ENCODE measurements at places on chromosomes 11 and 22.
A peak's percentile ranks its signal among the peaks of the same experiment; 100 is the strongest.

GRCh38 chr11:107221748-107222285, 203.5 kb upstream of the GUCY1A2 start:
- DNase-seq: no peak

GRCh38 chr11:77371646-77372045, 70.2 kb upstream of the GDPD4 start:
- no peak for DNase-seq

- no peak for DNase-seq
Measured at GRCh38 chr11:108933630-108934029, 268.8 kb downstream of the DDX10 start.

DNA sequence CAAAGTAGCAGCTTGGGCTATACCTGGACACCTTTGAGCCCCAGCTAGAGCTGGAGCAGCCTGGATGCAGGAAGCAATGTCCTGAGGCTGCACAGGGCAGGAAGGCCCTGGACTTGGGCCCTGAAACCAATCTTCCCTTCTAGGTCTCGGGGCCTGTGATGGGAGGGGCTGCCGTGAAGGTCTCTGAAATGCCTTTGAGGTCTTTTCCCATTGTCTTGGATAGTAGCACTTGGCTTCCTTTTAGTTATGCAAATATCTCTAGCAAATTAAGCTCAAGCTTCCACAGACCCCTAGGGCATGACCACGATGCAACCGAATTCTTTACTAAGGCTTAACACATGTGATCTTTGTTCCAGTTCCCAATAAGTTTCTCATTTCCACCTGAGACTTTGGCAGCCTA, 40.0 kb downstream of the LINC01488 start:
- no peak for DNase-seq

- no peak for DNase-seq
Measured at GRCh38 chr11:100525635-100526034, 161.5 kb upstream of the ARHGAP42 start.

DNA sequence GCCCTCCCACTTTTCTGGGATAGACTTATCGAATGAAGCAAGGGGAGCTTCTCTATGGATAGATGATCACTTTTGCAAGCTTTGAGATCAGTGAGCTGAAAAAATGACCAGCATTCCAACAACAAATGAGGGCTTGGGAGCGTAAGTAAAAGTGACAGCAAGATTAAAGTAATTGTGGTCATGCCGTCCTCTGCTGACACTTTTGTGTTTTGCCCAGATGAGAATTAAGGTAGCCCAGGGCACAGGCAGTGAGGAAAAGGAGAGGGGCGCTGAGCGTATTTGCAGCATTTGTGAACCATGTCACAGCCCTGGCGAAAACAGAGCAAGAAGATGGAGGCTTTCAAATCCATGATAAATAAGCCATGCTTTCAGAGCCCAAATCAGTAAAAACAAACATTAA, 24.6 kb upstream of the TMA7B start:
- DNase-seq: peak; percentile 31

- DNase-seq: no peak
Measured at GRCh38 chr11:19828382-19829108, 115.9 kb downstream of the NAV2 start.

DNA sequence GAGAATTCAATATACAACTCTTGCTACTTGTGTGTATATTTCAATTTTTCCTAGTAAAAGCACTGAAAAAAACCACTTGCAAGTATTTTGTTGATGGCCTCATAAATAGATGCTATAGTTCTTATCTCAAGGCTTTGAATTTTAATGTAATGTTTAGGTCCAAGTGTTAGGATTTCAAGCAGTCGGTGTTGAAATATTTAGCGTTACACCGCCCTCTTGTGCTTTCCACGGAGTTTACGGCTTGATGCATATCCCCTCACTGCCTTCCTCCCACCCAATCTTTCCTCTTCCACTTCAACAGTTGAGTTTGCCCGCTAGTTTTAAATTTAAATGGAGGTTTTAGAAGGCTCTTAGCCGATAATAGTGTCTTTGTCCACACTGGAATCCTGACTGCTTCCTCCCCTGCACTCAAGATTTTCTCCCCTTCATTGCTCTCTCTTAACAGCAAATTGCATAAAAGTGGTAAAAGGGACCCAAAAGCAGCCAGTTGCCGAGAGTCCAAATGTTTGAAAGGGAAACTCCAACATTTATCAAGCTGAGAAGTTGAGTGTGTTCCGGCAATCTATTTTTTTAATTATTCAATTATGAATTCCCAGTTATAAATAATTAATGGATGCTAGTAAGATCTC, 25.9 kb upstream of the HTATIP2 start:
- no peak for DNase-seq

DNA sequence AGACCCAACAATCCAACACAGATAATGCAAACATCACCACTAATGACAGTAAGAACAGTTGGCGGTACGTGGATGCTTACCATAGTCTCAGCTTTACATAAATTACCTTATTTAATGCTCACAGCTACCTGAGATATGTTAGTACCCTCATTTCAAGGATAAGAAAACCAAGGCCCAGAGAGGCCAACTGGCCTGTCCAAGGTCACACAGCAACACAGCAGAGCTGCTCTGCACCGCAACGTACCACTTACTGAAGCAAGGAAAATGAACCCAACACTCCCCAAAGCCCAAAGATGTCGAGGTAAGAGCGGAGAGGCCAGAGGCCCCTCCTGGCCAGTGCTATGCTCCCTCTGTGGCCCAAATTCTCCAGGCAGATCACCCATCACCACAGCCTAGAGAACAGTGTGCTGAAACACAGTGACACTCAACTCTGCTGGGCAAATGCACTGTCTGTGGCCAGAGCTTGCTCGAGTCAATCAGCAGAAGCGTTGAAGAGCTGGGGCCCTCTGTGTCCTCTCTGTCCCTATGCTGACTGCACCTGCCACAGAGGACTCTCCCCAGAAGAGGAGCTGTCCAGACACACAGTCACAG, 14.0 kb downstream of the SHANK2 start:
- no peak for DNase-seq

GRCh38 chr22:27905653-27906052, 13.4 kb downstream of the PITPNB start:
- no peak for DNase-seq

DNA sequence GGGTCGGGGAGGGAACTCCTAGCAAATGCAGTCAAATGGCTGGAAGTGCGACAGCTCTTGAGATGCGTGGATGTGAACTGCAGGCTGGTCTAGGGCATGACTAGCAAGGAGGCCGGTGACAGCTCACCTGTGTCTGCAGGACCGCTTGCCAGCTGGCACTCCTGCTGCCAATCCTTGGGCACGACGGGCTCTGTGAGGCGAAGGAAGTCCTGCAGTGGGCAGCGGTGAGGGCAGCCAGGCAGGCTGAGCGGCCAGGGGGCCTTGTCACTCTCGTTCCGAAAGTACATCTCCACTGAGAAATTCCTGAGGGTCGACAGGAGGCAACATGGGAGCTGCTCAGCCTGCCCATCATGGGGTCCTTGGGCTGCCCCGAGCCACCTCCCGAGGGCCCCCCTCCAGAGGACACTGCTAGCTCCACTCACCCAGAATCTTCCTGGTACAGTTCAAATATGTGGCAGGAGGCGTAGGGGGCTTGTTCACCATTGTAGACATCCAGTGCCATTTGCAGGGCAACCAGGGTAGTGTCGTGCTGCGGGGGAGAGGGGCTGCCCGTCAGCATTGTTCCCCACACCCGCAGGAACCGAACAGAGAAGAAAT, 5.9 kb downstream of the ACP2 start:
- no peak for DNase-seq

DNA sequence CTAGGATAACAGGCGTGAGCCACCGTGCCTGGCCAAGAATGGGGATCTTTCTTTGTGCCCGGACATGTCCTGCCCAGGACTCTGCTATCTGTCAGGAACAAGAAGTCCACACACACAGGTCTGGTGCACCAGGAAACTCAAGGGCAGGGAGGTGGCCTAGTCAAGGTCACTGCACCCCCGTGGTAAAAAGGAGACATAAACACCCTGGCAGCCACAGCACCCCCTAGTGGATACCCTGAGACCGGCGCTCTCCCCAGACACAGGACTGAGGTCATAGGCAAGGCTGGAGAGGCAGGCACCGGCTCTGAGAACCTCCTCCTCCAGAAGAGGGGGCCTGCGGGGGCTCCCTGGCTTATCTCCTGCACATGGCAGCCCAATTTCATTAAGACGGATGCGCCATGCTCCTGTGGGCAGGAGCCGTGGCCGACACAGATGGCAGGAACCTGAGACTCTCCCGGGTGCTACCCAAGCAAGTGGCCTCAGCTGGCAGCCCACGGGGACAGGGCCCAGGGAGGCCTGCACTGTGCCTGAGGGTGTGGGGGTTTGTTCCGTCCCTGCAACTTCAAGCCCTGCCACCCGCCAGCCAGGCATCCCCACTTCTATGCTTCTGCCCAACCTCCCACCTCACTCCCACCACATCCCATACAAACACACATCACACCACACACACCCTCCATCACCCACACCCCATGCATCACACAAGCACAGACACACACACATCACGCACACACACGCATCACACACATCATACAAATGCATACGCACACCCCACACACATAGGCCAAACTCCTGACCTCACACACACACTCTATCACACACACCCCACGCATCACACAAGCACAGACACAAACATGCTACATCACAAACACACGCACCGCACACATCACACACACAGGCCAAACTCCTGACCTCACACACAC, 19.6 kb downstream of the MACROD1 start:
- DNase-seq: peak; percentile 81

DNA sequence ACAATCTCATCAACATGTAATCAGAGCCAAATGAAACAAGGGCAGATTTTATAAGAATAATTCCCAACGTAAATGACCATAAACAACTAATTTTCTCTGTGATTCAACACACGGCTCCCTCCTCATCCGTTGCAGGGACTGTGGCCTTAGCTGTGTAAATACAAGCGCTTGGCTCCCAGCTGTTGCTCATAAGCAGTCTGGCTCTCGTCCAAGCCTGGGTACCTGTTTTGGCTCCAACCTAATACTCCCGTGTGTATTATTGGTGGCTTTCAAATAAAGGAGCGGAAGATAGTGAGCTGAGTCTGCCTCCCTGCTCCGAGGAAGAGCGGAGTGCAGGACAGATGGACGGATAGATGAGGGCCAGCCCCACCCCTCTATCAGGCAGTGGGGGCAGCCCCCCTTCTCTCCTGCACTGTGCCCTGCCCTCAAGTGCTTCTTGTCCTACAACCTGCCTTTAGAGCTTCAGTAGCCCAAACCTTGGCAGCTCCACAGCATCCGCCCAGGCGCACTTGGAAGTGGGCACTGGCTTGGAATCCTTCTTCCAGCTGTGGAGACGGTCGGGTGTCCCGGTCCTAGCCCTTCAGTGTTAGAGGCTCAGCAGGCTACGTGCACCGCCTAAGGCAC, 670.9 kb downstream of the BRD1 start:
- DNase-seq: no peak

DNA sequence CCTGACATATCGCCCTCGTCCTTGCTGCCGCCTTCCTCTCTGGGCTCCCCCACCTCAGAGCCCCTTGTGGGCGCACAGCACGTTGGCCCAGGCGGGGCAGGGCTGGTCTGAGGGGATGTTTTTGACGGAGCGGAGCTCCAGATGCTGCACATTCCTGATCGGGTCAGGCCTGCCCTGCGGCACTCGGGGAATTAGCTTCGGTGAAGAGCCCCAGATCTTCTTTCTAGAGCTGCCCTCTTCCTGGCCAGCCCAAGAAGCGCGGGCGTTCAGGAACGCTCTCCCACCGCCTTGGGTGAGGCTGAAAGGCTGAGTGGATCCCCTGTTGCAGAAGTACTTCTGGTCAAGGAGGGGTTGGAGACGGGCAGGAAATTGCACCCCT, 12.1 kb downstream of the YPEL4 start:
- DNase-seq: no peak

DNA sequence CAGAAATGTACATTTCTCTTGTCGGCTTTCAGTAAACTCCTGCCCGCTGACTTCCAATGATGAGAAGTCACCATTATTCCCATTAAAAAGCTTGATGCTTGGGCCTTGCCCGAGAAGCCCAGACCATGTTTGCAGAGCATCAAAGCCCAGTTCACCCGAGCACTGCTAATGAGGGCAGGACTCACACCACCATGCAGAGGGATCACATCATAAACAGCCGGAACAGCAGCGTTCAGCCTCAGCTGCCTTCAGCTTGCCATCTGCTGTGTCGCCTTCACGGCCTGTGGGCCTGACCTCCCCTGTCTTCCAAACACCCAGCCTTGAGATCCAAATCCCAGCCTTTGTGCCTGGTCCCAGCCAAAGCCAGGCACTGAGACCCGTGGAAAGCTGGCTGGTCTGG, 105.4 kb upstream of the CSNK2A3 start:
- no peak for DNase-seq

DNA sequence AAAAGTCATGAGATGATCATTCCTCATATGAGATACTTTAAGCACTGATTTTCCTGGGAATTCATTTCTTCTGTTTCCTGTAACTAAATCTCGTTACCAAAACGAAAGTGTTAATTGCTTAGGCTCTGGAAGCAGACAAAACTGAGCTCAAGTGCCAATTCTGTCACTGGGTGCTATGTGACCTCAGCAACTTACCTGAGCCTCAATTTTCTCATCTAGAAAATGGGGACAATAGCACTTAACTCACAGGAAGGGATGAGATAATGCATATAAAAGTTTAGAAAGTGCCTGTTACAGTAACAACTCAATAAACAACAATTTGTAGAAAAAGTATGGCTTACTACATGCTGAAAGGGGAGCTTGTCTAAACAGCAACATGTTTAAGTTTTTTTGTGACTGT, 170.2 kb upstream of the MTMR2 start:
- no peak for DNase-seq

GRCh38 chr11:102393272-102393730, 46.3 kb downstream of the BIRC2 start:
- DNase-seq: no peak

GRCh38 chr11:100805506-100806199, 118.6 kb downstream of the ARHGAP42 start:
- no peak for DNase-seq

- no peak for DNase-seq
Measured at GRCh38 chr11:71267807-71268421, 15.5 kb upstream of the SHANK2 start.

DNA sequence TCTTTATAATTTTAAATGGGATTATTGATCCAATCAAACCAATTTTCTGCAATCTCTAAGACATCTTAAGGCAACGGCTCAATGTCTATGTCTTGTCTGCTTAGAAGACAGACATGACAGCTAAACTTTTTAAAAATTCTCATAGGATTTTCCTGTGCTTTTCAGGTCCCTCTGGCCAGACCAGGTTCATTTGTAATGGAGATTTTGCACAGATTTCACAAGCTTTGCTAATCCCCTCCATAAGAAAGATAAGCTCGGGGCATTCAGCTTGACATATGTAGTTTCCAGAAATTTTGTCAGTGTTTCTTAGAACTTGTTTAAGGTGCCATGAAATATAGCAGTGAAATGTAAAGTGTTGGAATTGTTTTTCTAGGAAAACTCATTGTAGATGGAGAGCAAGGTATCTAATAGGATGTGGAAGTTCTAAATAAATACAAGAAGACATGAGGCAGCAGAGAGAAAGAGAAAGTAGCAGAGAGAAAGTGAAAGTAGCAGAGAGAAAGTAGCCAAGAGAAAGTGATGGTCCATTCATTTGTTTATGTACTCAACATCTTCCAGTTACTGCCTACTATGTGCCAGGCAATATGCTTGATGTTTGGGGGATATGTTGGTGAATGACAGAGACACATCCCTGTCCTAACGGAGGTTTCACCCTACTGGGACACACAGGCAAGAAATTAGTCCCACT, 219.1 kb upstream of the ARHGAP42 start:
- no peak for DNase-seq

GRCh38 chr11:80970037-80970436, 1529.2 kb upstream of the TENM4 start:
- no peak for DNase-seq

GRCh38 chr11:45899448-45900174, 7.5 kb downstream of the FREY1 start:
- DNase-seq: peak; percentile 83
